CD4-positive, alpha-beta T cell treated with Interleukin-10 for 1 hour (primary cell): ENCODE measurements at places on chromosomes 12 and 14.

DNA sequence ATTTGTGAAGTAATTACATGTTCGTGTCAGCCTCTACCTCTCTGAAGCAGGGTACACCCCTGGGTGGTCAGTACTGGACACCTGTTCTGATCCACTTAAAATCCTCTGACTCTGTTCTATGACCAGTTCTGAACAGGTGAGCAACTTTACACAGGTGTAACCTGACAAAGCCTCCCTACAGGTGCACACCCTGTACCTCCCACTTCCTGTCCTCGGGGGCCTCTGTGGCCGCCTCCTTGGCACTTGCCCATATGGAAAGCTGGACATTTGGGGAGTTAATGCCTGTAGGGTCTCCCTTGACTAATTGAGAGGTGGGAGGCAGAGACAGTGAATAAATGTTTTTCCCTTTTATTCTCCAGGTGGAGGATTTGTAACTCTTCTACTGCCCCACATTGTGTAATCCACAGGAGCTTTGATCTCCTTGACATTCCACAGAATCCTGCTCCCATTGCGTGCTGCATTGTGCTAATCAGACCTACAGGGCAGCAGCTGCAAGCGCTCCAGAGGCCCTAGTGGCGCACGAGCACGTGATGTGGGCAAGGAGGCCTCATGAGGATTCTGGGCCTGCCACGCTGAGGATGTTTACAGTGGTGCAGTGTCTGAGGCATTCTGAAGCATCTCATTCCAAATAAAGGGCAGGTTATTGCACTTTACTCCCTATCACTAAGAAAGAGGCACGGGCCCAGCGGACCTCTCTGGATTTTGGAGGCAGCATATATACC, 45.8 kb upstream of the BATF start:
- no peak for DNase-seq

DNA sequence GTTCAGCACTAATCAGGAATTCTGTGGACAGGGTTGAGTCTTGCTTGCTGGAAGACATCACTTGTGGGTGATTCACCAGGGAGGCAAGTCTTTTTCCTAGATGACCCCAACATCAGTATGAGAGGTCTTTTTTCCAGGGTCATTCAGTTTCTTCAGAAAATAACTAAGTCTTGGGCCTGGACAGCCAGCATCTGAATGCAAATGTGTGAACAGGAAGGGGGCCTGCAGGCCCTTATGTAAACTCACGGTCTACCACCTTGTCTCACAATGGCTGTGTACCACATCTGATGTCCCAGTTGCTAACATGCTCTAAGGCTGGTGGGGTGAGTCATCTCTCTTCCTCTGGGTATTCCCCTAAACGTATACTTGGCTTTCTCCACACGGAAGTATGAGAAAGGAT, 79.2 kb downstream of the HECTD4 start:
- DNase-seq = peak; percentile 57

DNA sequence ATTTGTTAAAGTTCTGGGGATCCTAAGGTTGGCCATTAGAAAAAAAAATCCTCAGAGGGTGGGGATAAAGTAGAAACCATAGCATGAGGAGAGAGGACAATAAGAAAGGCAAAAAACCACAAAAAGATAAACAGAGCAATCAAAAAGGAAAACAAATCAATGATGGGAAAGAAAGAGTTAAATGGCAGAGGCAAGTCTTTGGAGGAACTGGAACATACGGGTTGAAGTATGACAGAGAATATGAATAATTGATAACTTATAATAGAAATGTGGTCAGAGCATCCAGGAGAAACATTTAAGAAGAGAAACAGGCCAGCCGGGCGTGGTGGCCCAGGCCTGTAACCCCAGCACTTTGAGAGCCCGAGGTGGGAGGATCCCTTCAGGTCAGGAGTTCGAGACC, 17.8 kb upstream of the SALL2 start:
- DNase-seq = no peak

GRCh38 chr12:122245553-122245952, 19.7 kb upstream of the DIABLO start:
- DNase-seq = peak; percentile 19

DNA sequence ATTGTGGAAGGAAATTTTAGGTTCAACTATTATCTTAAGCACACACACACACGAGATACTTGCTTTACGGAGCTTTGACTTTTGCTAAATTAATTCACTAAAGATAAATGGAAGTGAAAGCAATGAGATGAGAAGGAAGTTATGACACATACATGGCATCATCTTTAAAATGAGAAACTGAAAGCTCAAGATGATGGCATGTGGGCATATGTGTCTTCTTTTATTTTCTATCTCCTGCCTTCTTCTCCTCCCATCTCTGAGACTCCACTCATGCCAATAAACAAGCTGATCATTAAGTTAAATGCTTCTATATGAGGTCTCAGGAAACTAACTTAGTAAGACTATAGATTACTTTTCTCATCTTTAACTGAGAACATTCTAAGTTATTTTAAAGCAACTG, 216.7 kb downstream of the MED13L start:
- peak; percentile 47 for DNase-seq

- peak; percentile 56 for DNase-seq
Measured at GRCh38 chr14:104389326-104390220, 190.0 kb upstream of the C14orf180 start.

DNA sequence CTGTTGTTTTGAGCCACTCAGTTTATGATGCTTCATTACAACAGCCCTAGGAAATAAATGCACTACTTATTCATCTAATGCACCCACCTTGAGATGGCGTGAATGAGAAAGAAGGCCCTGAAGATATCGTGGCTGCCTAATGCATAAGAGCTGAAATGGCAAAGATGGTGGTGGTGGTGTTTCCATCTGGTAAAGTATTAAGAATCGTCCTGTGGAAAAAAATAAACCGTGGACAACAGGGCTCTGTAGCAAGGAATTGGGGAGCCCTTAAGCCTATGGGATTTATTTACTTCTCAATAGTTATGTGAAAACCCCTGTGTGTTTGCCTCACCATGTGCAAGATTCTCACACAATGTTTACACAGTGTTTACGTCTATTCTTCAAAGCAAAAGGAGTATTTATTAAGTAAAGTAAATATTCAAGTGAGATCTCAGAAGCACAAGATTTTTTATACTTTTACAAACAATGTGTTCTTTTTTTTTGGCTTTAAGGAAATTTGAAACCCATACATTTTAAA, 1555.2 kb upstream of the FLRT2 start:
- no peak for DNase-seq

- DNase-seq = peak; percentile 47
Measured at GRCh38 chr14:37230551-37231194, 32.9 kb downstream of the MIPOL1 start.

DNA sequence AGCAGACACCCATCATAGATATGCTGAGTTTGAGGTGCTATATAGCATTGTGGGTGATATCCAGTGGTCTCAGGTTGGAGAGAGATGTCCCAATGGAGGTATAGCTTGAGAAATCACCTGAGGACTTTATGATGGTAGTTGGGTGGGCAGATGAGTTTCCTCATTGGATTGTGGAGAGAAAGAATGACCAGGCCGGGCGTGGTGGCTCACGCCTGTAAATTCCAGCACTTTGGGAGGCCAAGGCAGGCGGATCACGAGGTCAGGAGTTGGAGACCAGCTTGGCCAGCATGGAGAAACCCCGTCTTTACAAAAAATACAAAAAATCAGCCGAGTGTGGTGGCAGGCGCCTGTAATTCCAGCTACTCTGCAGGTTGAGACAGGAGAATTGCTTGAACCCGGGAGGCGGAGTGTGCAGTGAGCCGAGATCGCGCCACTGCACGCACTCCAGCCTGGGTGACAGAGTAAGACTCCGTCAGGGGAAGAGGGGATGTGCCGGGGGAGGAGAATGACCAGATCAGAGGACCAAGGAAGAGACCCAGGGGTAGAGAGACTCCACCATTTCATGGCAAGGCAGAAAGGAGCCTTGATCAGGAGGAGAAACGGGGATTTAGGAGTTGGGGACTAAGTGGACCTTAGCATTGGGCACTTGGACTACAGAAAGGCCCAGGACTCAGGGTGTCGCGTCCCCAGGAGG, 757 bp upstream of the PCK2 start:
- no peak for DNase-seq

GRCh38 chr12:130444986-130445385, 107.3 kb downstream of the PIWIL1 start:
- DNase-seq = no peak

- DNase-seq = no peak
Measured at GRCh38 chr12:65630555-65630954, 193.7 kb upstream of the HMGA2 start.

- no peak for DNase-seq
Measured at GRCh38 chr12:113664224-113664681, 192.6 kb upstream of the LHX5 start.

DNA sequence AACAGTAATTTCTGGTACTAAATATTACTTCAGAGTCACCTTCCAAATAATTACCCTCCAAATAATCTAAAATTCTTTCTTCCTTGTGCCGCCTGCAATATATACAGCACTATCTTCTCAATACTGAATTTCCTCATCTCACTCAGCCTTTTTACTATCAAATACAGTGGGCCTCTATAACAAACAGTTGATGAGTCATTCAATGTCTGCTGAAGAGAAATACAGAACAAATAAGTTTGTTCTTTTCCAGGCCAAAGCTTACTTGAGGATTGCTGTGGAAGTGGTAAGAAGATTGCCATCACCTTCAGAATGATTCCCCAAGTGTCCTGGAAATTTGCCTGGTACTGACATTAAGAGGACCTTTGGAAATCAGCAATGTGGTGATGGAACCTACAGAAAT, 218.2 kb upstream of the ARHGAP5 start:
- DNase-seq = no peak

- DNase-seq = peak; percentile 33
Measured at GRCh38 chr14:49959822-49960408, 67.0 kb downstream of the ARF6 start.

GRCh38 chr12:112616469-112617152, 174.9 kb upstream of the RPH3A start:
- no peak for DNase-seq

DNA sequence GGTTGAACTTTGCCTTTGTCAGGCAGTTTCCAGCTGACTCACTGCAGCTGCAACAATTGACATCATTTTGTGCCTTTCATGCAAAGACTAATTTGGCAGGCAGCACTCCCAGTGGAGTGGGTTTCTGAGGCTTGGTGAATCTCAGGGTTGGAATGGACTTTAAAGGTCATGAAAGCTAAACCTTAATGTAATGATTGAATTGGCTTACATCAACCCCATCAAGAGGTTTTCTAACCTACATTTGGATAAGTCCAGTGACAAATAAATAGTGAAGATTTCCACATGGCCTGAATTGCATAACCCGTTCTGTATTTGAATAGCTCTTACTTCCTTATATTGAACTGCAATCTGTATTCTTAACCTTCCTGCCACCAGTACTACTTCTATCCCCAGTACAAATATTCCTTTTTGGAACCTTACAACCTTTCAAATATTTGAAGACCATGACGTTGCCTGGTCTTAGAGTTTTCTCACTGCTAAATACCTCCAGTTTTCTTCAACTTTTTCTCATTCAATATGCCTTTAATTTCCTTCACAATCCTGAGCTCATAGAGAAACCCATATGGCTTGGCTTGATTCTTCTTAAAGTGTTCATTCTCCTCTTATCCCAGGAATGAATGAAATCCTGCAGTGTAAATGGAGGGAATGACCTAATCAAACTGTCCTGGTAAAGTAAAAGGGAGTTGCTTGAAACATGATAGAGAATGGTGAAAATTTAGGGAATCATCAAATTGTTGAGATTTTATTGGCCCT, 168.1 kb upstream of the NOVA1 start:
- no peak for DNase-seq

- DNase-seq = no peak
Measured at GRCh38 chr12:30990316-30990715, 63.8 kb downstream of the TSPAN11 start.

DNA sequence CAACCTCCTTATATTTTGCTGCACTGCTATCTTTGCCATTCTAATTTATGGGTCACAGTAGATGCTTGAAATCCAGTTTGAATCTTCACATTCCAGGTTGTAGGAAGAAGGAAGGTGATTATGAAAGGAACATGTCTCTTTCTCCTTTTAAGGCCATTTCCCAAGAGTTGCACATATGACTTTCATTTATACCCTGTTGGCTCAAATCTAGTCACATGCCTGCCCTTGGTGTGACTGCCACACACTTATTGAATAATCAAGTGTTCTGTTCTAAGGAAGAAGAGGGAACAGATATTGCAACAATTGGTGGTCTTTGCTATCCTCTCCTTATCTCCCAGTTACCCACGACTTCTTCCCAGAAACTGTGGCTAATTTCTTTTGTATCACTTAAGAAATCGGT, 404.3 kb downstream of the TMEM117 start:
- no peak for DNase-seq

GRCh38 chr12:121810234-121810817, 6.5 kb downstream of the SETD1B start:
- no peak for DNase-seq

- no peak for DNase-seq
Measured at GRCh38 chr12:131065279-131065678, 111.6 kb downstream of the ADGRD1 start.

DNA sequence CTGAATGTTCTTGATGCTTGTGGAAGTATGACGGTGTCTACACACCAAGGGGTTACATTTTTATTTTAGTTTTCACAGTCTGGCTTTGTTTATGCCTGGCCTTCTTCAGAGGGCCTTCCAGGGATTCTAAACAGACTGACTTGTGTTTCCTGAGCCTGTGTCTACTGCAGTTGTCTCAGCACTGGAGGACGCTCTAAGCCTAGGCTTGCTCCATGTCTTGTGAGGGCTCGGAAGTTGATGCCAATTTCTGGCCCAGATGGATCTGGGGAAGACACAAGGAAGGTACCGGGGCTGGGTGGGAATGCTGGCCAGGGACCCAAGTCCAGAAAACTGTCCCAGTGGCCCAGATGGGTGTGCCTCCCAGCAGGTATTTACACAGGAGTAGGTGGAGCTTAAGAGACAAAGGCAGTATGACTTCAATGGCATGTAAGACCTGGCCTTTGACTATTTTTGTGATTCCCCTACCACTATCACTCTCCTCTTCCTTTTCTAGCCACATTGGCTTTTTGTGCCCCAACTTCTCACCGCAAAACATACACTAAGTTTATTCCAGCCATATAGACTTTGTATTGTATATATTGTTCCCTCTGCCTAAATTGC, 56.9 kb downstream of the GPR137C start:
- no peak for DNase-seq

DNA sequence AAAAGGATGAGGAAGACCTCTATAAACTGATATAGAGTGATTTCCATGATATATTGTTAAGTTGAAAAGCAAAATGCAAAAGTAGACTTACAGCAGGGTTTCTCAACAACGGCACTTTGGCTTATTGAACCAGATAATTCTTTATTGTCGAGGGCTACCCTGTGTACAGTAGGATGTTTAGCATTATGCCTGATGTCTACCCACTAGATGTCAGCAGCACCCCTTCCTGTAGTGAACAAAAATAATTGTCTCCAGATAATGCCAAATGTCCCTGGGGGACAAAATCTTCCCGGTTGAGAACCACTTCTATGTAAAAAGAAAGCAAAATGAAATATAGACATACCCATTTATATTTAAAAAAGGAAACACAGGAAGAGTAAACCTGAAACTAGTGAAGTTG, 32.4 kb downstream of the ABCD2 start:
- DNase-seq = peak; percentile 59

DNA sequence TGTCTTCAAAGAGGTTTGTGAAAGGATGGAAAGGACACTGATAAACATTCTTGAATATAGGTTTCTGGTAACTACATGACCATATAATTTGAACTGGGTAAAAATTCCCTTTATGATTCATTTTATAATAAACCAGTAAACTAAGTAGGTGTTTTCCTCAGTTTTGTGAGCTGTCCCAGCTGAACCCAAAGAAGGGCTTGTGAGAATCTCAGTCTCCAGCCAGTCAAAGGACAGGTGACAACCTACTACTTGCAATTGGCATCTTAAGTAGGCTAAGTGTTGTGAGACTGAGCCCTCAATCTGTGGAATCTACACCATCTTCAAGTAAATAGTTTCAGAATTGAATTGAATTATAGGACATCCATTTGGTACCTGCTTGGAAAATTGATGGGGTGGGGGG, 75.2 kb downstream of the MYF5 start:
- DNase-seq = no peak
